ENCODE measurements at places on chromosomes 13 and 19.

GRCh38 chr19:41018736-41019290 lies 27.7 kb downstream of the CYP2B6 start:
- no peak for DNase-seq

DNA sequence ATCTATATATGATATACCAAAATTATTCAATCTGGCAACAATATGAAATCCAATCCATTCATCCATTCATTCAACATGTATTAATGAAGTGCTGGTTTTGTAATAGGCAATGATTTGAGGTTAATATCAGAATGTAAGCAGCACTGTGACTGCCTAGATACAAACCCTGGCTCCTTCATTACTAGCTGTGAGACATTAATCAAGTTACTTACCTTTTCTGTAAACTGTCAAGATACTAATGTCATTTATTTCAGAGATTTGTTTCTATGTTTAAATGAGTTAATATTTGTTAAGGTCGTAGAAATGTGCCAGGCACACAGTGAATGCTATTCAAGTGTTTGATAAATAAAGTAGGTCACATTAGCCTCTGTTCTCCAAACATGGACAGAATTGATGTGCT lies 40.9 kb downstream of the CLDN10 start:
- no peak for DNase-seq

DNA sequence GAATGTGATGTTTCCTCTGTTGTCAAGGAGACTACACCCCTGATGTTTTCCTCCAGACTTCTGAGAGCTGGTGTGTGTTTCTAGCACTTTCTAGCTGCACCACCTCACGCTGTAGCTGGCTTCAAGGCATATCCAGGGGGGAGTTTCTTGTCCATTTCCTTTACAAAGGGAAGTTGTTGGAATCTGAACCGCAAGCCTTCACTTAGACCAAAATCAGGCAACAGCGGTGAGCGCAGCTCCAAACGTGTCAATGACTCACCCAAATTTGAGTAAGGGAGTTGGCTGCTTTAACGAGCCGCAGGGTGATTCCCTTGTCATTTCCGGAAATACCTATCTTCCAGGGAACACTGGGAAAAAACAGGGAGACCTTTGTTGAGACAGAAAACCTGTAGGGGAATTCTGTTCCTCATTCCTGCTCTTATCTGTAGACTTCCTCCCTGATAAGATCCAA lies 2.5 kb downstream of the LDLR start:
- peak; percentile 89 for DNase-seq

- DNase-seq, result peak; percentile 84
Measured at GRCh38 chr13:28582225-28582891, 76.6 kb upstream of the POMP start.

DNA sequence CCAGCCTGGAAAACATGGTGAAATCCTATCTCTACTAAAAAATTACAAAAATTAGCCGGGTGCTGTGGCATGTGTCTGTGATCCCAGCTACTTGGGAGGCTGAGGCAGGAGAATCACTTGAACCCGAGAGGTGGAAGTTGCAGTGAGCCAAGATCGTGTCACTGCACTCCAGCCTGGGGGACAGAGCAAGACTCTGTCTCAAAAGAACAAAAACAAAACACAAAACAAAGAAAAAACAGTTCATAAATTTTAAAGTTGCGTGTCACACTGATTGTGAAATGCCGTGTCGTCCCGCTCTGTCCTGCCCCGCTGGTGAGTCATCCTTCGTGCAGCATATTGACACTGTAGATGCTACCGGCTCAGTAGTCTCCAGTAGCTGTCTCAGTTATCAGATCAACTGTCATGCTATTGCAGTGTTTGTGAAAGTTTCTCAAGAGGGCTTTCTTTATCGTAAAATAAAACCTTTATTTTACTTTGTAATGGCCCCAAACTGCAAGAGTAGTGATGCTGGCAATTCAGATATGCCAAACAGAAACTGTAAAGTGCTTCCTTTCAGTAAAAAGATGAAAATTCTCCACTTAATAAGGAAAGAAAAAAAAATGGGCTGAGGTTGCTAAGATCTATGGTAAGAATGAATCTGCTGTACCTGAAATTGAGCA lies 36.4 kb upstream of the IGFL1 start:
- peak; percentile 96 for DNase-seq

- DNase-seq, result peak; percentile 92
Measured at GRCh38 chr13:79679334-79679733, 198.4 kb downstream of the NDFIP2 start.

DNA sequence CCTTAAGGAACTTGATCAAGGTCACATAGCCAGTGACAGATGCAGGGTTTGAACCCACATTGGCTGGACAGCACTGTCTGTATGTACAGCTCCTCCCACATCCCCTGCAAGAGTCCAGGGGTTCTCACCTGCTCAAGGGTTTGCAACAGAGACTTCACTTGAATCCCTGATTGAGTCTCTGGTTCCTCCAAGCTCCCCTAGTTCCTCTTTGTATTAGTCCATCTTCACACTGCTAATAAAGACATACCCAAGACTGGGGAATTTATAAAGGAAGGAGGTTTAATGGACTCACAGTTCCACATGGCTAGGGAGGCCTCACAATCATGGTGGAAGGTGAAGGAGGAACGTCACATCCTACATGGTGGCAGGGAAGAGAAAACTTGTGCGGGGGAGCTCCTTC lies 72.8 kb upstream of the CLDN10 start:
- peak; percentile 49 for DNase-seq

GRCh38 chr13:107715496-107715895 lies 499.8 kb downstream of the LIG4 start:
- DNase-seq, result no peak

DNA sequence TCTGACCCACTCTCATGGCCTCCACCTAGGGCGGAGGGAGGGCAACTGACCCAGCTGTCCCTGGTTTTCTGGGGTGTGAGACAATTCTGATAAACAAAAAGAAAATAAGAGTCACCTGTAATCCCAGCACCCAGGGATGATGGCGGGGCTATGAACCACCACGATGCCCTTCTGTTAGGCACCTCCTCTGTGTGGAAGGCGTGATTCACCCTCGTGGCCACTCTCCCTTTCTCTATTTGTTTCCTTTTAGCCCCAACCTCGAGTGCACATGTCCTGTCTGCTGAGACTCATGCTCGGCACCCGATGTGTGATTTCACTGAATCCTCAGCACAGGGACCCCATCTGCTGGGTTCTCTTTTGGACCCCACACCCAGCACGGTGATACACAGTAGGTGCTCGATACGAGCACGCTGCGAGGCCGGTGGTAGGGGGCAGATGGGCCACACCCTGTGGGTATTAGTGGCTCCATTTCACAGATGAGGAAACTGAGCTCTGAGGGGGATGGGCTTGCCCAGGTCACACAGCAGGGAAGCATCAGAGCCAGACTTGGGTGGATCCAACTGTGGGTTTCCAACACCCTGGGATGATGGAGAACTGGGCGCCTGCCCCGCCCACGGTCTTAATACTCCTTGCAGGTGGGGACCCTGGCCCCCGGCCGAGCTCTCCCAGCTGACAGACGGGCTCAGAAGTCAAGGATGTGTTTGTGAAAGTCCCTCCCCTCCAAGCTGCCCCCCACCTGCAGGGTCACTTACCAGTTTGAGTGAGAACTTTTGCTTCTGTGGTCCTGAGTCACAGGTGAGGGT lies 24.9 kb downstream of the VRK3 start:
- no peak for DNase-seq

- no peak for DNase-seq
Measured at GRCh38 chr19:48702701-48703100, 6.9 kb downstream of the FUT2 start.

DNA sequence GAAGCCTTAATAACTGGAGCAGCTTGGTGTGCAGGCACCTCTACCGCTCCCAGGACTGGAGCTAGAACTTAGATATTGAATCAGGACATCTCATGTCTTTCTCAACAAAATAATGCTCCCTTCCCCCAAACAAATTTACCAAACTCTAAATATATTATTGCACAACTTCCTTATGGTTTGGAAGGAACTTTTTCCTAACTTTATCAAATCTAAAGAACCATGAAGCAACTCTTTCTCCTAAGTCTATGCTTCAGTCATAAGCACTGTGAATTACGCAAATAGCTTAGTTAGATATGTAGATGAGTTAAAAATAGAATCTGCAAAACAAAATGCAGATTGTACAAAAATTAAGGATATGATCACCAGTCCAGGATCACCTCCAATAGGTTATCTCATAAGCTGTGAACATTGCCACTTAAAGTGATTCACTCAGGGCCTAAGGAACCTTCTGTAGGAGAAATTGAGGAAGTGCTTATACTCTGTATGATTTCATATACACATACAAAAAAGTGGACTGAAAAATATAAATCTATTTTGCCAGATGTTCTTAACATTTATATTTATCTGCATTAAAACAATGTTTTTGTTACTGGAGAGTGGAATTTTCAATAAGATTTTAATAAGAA lies 20.4 kb upstream of the MAB21L1 start:
- peak; percentile 60 for DNase-seq

DNA sequence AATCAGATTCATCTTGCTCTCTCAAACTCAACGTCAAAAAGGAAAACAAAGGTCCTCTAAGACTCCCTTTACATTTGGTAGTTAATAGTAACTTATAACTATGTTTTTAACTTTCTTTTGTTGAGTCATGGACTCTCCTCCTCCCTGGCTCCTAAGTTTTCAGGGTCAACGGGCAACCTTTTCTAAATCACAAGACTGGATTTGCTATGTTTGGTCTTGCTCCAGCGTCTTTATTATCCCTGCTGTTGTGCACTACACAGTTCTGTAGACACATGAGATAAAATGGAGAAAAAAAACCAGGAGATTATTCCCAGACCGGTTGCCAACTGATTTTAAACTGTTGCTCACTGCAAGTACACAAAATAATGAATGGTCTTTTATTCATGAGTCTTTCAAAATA lies 1.9 kb upstream of the ITM2B start:
- DNase-seq, result no peak

- no peak for DNase-seq
Measured at GRCh38 chr13:20708216-20708615, 4.7 kb downstream of the IL17D start.

DNA sequence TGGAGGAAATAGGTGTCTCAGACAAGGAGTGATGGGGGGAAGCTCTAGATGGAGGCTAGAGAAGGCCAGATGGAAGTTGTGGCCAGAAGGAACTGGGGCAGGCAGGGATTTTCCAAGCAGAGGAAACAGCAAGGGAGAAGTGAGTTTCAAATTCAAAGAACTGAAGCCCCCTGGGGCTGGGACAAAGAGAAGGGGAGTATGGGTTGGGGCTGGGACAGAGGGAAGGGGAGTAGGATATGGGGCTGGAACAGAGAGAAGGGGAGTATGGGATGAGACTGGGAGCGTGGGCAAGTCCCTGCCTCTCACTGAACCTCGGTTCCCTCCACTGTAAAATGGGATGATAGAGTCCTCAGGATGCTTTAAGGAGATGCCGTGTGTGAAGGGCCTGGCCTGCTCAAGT lies 1.9 kb upstream of the GTF2F1 start:
- DNase-seq, result peak; percentile 35

DNA sequence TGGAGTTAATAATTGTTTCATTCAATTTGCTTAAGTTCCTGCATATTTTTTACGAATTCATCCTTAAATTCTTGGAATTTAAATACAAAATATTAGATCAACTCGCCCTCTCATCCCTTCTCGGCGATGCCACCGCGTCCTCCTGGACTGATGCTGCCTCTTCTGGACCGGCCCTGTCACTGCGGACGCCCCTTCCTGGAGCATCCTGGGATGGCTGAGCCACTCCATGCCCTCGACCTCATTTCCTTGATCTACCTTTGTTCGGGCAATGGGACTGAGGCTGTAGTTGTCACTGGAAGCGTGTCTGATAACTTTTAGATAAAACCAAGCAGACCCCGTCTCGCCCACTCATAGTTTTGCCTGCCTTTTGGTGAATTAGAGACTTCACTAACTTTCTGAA lies 283.7 kb downstream of the TEX29 start:
- DNase-seq, result no peak

GRCh38 chr13:54373211-54373610 lies 1344.6 kb downstream of the OLFM4 start:
- no peak for DNase-seq

DNA sequence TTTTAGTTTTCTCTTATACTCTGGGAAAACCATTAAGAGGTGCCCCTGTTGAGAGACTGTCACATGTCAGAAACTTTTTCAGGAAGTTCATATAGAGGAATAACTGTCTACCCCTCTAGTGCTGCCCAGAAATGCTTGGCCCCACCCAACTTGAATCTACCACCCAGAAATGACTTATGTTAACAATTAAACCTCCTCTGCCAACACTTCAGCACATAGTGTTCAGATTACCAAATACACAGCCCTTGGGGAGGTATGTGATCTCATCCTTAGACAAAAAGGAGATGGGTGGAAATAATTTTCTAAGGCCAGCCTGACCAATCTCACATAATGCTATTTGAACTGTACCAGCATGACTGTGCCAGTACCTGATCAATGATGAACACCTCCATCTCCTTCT lies 35.6 kb downstream of the CCDC169 start:
- no peak for DNase-seq

DNA sequence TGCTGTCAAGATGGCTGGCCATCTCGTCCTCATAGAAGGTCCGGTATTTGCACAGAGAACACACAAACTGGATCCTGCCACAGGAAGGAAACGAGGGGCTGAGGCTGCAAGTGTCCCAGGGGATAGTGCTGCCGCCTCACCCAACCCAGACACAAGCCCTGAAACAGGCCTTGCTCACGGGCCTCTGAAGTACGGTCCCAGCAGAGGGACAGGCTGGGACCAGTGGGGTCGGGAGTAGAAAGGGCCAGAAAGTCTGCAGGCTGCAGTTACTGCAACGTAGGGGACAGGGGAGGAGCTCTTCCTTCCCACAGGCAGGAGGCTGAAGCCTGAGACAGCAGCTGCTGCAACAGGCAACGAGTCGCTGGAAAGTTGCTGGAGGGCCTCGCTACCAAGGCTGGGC lies 18.2 kb upstream of the AKAP8 start:
- no peak for DNase-seq

DNA sequence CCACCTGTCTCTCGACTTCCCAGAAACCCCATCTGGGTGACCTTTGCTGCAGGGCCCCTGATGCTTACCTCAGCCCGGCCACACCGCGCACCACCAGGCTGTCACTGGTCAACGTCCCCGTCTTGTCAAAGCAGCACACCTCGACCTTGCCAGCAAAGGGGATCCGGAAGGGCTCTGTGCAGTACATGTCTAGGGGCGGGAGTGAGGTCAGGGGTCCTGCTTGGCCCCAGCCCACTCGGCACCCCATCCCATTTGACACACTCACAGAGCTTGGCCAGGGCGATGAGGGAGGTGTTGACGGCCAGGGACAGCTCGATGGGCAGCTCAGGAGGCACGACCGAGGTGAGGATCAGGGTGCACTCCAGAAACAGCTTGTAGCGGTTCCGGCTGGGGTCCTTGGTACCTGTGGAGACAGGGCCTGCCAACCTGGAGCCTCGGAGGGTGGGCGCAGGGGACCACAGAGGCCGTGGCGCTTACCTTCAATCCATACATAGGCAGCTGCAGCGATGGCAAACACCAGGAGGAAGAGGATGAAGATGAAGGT lies 8.4 kb downstream of the ATP13A1 start:
- DNase-seq, result no peak
